Uterus (tissue), 4 donors: ENCODE measurements at places on chromosomes 12 and 14.

- DNase-seq = no peak
These were observed 28.5 kb upstream of the NXPH4 start for GRCh38 chr12:57188090-57188425.

- DNase-seq = no peak
These were observed 49.9 kb downstream of the OTX2 start for GRCh38 chr14:56760164-56760914.

DNA sequence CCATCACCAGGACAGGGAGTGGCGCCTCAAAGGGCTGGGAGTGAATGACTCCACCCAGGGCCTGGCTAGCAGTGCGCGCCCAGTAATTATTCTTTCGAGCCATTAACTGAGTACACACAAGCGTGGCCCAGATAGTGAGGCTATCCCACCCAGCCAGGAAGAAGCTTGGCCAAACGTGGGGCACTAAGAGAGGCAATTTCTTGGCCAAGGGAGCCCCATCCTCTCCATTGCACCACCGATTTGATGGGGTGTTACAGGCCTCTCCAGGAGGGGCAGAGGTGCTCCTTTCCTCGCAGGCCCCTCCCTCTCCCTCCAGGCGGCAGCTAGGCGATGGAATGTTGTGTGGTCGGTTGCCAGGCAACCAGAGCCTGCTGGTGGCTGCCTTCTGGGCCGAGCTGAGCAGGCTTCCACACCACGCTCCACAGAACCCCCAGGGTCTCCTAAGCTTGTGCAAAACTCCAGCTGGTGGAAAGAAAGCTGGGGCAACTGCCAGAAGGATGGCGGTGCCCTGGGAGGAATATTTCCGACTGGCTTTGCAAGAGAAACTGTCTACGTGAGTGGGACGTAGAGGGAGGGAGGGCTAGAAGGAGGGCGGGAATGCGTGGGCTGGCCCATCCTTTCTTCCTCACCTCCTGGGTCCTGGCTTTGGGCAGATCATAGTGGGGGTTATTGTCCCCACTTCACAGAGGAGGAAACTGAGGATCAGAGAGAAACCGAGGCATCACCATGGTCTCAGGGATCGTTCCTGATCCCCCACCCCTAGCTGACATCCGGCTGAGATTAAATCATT is at the start of gene CFAP73:
Gene CFAP73 (plus strand): TSS at position 364 of the 790 bp plus-strand sequence. CDS start 134 bp downstream, at position 498.
- no peak for DNase-seq

DNA sequence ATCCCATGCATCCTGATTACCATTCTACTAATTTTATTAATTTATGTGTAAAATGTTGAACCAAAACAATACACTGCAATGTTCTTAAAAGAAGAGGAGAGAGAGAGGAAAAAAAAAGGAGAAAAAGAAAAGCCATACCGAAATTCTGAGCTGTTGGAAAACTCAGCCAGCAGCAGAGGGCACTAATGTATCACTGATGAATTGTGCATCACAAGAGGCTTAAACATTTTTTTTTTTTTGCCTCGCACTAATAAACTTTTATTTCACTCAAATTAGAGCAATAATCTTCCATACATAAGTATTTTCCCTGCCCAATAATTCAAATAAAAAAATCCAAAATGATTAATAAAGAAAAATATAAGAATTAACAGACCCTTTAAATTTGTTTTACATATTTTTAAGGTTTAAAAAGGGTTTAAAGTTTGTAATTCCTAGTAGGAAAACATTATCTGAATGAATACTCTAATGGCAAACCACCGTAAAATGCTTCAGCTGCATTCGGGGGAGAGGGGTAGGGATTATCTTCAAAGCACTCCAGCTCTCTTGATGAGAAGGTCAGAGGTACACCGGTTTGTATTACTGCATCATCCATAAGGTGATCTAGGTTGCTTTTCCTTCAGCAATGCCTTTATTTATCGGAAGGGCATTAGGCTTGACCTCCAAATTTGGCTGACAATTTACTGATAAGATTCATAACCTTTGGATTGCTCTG is 41.9 kb downstream of the ATP23 start:
- no peak for DNase-seq

DNA sequence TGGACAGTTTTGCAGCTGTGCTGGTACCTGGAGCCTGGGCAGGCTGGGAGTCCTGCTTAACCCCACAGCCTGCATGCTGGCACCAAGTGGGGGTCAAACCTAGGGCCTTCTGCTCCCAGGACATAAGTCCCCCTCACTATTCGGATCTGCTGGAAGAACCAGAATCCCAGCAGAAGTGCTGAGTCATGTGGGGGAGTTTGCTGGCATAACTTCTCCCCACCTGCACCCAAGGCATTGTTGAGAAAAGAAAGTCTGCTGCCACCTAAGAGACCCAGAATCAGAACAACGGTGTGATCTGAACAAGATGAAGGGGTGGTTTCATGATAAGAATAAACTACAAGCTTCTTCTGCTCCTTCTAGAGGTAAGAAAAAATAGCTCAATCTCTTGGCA is 102.7 kb downstream of the RBM19 start:
- DNase-seq = no peak

DNA sequence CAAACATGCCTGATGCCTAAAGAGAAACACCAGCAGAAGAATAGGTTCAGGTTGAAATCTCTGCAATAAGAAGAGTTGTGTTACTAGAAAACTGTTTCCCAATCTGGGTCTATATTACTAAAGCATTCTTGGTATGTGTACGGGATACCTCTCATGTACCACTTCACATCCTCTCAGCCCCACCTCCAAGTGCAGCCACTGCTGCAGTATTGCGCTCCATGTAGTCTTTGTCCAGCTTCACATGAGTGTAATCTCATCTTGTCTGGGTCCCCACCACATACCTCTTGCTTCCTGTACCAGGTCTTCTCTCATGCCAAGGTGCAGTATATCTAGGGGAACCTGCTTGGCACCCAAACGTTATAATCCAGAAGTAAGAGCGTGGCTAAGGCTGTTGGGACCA is 187.5 kb upstream of the EEA1 start:
- no peak for DNase-seq

- no peak for DNase-seq
These were observed 81.4 kb upstream of the ARID2 start for GRCh38 chr12:45648070-45648469.

DNA sequence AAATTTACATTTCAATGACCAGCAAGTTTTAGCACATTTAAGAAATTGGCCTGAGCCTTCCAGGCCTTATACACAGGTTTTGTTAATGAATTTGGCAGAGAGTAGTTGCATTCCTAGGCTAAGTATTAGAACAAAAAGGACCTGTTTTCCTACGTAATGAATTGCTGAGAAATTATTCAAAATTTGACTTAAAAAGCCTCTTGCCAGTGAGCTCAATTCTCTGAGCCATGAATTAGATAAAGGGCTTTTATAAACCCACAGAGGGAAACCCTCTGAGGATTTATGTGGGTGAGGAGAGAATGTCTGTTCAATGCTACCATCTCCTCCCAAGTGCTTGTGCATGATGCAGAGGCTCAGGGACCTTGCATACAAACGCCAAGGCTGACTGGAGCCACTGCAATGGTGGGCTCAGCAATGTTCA is 94.5 kb upstream of the PELI2 start:
- no peak for DNase-seq

DNA sequence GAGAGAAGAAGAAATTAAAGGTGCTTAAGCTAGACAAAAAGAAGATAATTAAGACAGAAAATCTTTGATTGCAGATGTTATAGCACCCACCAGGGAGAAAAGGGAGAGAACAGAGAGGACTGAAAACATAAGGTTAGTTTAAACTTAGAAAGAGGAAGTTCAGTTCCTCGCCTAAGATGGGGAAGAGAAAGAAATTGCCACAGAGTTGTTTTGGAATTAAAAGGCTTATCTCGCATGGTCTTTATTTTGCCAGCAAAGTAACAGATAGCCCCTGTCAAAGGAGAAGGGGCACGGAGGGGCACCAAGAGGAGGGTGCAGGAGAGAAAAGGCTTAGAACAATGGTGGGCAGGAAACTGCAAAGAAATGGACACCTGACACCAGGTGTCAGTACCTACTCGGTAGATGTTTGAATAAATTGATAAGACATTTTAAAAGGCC is 17.8 kb upstream of the OXA1L start:
- DNase-seq = no peak

GRCh38 chr14:96166461-96167223 is 38.0 kb upstream of the BDKRB2 start:
- DNase-seq = no peak

- DNase-seq = no peak
These were observed 1121.6 kb upstream of the TMEM132C start for GRCh38 chr12:127145241-127145928.

DNA sequence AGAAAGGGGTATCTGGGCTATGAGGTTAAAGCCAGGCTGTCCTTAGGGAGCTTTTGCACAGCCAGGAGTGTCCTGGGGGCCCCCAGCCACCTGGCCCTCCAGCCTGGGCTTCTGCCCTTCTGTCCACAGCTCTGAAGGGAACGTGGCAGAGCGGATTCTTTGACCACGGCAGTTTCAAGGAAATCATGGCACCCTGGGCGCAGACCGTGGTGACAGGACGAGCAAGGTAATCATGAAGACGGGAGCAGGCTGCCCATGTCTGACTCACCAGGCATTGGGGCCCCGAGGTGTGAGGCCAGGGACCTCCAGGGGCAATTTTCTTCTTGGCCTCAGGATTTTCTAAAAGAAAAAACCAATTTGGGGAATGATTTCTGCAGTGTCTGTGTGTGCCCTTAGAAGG is 53.1 kb downstream of the FOXN4 start:
- no peak for DNase-seq

- no peak for DNase-seq
These were observed 23.4 kb downstream of the JKAMP start for GRCh38 chr14:59507752-59508103.

DNA sequence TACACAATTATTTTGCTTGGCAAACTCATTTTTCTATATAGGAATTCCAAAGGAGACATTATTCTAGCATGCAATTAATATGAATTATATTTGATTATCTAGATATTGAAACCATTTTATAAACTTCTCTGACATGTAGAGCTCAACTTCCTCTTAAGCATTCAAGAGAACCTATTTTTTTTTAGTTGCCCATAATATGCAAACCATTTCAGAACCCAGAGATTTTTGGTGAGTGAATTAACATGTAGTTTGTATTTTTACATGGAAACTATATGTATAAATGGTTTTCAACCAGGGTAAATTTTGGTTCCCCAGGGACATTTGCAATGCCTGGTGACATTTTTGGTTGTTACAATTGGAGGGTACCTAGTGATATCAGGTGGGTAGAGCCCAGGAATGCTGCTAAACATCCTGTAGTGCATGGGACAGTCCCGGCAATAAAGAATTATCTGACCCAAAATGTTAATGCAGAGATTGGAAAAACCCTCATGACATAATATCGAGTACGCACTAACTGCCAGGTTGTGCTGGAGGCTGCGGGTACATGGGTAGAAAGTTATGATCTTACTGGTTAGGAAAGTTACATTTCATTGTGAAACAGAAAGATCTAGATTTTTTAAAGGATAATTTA is 338.9 kb upstream of the GARIN2 start:
- no peak for DNase-seq

DNA sequence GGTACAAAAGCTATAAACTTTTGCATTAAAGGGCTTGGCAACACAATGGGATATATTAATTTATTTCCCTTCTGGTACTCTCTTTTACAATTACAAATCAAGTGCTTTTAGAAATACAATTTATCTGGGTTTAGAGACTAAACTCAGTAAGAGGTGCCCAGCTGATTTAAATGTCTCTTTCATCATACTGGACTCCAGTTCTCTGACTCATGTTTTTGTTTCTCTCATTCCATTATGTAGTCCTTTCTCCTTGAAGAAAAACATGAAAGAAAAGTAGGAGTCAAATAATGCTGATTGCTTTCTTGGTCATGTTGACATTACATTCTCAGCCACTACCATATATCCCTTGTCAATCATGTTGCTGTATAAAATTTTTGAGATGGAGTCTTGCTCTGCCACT is 36.3 kb upstream of the CFL2 start:
- no peak for DNase-seq

DNA sequence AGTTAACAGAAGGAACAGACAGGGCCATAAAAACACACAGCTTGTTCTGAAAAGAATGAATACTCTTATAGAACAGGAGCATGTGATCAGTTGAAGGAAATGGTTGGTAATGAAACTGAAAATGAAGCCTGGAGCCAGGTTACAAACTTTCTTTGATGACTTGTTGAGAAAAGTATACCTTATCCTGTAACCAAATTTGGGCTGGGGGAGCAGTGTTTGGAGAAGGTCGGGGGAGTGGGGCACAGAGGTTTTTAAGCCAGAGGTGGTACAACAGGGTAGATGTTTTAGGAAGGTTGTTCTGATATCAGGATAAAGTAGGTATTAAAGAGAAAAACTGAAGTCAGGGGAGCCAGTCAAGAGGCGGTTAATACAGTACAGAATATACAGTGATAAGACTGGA is 8.2 kb downstream of the GOLT1B start:
- DNase-seq = no peak

GRCh38 chr14:61516964-61517653 is 178.2 kb upstream of the HIF1A start:
- no peak for DNase-seq

DNA sequence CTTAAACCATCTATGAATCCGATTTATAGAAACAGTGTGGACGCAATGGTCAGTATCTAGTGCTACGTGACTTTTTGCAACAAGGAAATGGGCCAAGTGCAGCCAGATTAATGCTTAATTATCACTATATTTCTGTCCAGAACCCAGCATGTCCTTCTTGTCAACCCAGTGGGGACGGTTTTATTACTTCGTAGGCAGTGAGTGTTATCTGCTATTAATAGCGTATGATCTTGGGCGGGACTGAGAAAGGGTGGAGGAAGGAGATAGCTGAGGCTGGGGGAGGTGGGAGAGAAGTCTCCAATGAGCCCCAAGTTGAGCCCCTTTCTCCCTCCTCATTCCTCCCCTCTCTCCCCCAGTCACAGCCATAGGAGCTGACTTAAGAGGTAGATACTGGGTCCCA is 59.7 kb upstream of the FAM222A start:
- no peak for DNase-seq

- DNase-seq = no peak
These were observed 1072.5 kb upstream of the ATXN7L3B start for GRCh38 chr12:73465106-73465505.

GRCh38 chr12:50073712-50074111 is 11.4 kb upstream of the SMARCD1 start:
- no peak for DNase-seq

DNA sequence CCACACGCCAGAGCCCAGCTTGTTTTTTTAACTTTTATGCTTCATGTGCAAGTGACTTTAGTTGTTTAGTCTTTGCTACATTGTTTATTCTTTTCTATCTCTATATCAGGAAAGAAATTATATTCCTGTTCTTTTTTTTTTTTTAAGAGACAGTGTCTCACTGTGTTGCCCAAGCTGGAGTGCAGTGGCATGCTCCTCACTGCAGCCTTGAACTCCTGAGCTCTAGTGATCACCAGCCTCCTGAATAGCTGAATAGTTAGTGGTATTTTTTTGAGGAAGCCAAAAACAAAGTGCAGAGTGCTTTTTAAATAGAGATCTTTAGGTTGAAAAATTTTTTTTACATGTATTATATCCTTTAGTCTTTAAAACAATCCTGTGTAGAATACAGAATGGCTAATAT is 58.2 kb downstream of the ETNK1 start:
- DNase-seq = no peak
